ENCODE measurements at places on chromosomes 4 and X.
A peak's percentile ranks its signal among the peaks of the same experiment; 100 is the strongest.

- DNase-seq = peak; percentile 52
These were observed 59.1 kb downstream of the SMIM20 start for GRCh38 chr4:25972984-25973745.

GRCh38 chr4:83748711-83749110 is 212.8 kb downstream of the GPAT3 start:
- no peak for DNase-seq

DNA sequence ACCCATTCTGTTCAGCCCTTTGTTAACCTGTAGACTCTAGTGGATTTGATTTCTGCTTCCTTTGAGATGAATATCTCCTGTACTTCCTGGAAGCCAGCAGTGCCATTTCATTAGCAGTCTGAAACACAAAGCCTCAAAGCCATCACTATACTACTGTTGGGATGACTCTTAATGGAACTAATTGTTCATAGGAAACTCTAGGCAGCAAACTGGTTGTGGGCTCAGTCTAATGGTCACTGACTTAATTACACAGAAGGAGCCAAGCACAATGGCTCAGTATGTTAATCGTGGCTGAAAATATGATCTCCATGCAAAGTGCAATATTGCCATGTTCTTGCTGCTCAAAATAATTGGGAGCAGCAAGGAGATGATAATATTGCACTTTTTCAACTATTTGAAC is 262.3 kb downstream of the ARHGAP24 start:
- DNase-seq = no peak

GRCh38 chrX:2461711-2462016 is 39.1 kb downstream of the DHRSX start:
- no peak for DNase-seq

DNA sequence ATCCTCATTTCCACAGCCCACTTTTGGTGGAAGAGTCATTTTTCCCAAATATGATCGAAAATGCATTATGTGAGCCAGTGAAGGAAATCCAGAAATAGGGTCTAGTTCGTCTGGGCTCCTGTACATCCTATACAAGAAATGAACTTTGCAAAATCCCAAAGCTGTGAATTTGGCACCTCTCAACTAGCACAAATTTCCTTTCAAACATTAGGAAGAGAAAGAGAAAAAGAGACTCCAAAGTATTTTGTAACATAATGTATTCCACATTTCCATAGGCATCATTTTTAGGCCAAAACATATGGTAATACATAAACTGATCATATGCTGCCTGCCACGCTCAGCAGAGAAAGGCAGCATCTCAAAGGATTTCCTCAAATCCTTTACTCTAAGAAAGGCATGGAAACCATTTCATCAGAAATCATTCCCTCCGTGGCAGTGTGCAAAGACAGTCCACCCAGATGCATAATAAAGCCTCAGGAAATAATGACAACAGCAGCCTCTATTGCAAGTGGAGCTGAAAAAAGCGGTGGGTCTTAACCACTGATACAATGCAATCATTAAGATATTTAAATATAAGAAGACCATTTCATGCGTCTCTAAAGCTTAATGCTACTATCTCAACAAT is 56.8 kb downstream of the ANOS1 start:
- peak; percentile 90 for DNase-seq

DNA sequence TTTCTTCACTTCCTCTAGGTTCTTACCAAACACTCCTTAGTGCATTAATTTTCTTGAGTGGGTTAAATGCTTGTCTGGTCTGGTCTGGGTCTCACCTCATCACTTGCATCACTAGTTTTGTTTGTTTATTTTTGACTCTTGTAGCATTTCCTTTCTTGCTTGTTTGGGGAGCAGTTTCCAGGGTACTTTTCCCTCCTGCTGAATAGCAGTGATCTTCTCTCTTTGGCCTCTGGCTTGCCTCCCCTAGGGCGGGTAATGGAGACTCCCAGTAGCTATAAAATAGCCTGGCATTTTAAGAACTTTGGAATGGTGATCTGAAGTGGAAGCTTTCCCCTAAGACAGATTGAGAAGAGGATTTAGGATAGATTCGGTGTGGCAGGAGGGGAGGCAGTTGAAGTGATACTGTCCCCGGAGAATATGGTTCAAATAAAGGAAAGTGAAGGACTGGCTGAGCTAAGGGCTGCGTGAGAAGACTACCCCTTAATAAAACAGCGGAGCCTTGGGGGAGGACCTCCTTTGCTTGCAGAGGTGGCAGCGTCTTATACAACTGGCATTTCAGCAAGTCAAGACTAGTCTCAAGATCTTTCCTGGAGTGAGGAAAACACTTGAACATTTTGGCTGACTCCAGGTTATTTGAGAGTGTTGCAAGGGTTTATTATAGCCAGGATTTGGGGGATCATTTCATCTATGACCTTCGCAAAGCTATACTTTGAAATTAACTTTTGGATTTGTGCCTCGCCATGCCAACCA is 190.6 kb downstream of the FRAS1 start:
- no peak for DNase-seq

DNA sequence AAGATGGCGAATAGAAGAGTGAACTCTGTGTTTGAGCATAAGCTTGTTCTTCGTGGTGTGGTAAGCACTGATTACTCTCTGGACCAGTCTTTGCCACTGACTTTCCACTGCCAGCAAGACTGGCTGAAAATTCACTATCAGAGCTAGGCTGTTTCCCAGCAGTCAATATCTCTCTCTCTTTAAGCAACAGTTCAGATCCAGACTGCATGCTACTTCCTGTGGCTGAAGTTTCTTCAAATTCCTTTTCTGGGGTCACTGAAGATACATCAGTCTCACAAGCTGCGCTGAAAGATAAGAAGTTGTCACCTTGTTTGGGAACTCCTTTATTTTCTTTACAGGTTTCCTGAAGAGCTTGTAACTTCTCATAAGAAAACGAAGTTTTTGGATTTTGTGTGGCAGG is 54.0 kb upstream of the FAM120C start:
- no peak for DNase-seq

GRCh38 chr4:174749091-174749490 is 80.0 kb downstream of the GLRA3 start:
- DNase-seq = no peak

- DNase-seq = no peak
These were observed 276.1 kb downstream of the PPP3CA start for GRCh38 chr4:101071241-101071640.

DNA sequence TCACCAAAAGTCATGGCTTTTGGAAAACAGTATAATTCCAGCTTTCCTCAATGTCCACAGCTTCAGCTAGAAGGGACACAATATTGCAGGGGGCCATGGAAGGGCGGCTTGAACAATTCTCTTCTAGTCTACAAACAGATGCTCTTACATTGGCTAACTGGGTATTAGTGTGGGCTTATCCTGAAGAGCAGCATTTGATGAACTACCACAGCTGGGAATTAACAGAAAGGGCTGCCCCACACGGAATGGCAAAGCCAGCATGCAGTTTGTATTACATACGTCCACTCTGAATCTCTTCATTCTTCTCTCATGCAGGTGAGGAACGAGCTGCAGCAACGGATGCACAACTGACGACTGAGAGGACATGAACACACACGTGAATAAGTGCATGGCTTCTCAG is 13.0 kb upstream of the PDCL2 start:
- peak; percentile 20 for DNase-seq

DNA sequence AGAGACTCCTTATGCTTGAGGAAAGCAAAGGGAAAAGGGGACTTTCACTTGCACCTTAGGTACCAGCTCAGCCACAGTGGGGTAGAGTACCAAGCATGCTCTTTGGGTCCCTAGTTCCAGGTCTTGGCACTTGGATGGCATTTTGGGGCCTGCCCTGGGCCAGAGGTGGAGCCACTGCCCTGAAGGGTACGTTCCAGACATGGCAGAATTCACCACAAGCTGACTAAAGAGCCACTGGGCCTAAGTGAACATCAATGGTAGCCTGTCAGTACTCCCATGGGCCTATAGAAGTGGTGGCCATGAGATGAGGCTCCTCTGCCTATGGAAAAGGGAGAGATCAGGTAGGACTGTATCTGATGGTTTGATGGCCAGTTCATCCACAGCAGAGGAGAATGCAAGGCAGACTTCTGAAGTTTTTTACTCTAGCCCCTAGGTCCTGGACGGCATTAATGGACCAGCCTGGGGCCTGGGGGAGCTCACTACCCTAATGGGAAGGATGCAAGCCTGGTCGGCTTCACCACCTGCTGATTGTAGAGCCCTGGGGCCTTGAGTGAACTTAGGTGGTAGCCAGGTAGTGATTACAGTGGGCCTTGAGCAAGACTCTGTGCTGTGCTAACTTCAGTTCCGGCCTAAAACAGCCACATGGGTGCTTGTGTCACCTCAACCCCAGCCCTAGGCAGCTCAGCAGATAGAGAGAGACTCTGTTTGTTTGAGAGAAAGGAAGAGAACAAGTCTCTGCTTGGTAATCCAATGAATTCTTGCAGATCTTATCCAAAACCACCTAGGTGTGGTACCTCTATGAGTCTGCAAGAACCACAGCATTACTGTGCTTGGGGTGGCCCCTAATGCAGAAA is 19.8 kb upstream of the HSFX4 start:
- DNase-seq = no peak

- DNase-seq = no peak
These were observed 89.0 kb downstream of the COMMD8 start for GRCh38 chr4:47374477-47374876.

DNA sequence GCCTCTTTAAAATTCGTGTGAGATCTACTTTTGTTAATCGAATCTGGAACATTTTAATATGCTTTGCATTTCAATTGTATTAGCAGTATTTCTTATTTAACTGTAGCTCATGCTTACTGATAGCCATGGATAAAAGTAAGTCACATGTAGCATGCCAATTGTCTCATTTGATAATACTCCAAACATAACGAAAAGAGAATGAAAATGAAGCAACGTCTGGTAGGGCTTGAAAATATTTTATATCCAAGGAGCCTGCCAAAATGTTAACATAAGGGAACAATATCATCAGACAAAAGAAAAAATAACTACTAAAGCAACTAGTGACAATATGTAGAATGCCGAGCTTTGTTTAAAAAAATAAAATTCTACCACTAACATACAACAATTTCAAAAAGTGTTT is 94.1 kb upstream of the MID1 start:
- DNase-seq = peak; percentile 84

DNA sequence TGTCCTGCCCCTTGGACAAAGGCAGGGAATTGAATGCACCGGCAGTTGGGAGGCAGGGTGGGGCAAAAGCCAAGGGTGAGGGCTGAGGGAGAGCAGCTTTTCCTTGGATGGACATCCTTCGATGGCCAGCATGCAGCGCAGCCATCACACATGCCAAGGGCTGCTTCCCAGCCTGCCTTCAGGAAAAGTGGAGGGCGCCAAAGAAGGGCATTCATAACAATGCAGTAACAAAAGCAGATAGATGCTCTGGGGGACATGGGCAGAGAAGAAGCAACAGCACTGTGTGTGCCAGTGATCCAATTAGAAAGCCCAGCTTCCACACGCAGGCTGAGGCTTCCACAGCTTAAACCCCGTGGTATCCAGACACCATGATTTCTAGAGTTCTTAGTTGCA is 71.5 kb downstream of the TSPAN5 start:
- no peak for DNase-seq

DNA sequence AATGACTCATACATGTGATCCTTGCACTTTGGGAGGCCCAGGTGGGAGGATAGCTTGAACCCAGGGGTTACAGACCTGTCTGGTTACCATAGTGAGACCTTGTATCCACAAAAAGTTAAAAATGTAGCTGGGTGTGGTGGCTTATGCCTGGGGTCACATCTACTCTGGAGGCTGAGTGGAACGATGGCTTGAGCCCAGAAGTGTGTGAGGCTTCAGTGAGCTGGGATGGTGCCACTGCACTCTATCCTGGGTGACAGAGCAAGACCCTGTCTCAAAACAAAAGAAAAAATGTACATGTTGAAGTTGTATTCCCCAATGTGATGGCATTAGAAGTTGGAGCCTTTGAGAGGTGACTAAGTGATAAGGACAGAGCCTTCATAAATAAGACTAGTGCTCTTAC is 409.4 kb upstream of the PABPC4L start:
- no peak for DNase-seq

DNA sequence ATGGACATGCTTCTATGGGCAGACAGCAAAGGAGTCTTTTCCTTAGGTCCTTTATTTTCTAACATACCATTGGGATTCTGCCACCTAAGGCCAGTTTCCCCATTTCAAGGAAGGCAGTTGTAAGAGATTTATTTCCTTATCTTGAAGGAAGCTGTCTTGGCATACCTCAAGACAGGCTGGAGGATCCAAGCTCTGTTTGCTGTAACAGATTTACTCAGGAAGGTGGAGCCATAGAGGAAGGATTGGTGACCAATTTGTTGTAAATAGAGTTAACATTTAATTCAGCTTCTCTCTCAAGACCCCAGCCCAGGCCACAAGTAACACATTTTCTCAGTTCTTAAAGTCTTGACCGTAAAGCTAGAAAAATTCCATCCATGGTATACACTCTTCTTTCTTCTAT is 131.6 kb upstream of the TENM3 start:
- DNase-seq = no peak

- DNase-seq = no peak
These were observed 112.6 kb downstream of the ATP10D start for GRCh38 chr4:47597696-47598095.

GRCh38 chr4:118589471-118590055 is 95.6 kb upstream of the METTL14 start:
- DNase-seq = no peak

GRCh38 chrX:150767045-150767395 is 73.8 kb downstream of the MTMR1 start:
- DNase-seq = no peak

DNA sequence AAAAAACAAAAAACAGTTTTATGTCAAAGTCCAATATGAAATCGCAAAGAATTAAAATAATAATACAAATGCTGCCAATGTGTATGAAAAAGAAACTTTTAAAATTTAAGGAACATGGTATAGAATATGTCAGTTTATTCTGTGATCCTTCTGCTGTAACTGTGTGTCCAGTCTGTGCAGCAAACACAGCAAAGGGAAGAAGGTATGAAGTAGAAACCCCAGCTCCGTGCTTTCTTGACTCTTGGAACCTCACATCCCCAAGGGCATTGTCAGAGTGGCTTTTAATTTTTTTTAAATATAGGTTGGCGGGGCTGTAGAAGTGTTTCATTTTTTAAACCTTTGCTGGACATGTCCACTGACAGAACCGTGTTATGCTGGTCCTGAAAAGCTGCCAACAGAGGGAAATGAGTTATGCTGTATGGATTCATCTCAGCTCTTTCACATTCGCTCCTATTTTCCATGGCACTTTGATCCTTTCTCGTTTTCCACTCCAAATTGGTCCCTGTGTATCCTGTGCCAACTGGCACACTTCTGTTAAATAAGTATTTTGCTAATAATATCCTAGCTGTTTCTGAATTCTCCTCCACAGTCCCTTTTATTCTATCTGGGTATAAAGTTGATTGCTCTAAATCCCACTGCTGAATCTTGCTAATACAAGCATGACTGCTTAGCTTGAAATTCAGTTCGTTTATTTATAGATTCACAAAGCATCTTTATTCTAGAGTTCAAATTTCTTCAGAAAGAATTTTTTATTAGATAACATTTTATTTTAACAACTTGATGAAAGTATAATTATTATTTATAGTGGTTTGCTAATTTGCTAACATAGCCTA is 127.0 kb upstream of the DDIT4L start:
- DNase-seq = peak; percentile 89
